ACHN (cell line): ENCODE measurements at places on chromosomes 13 and 19.

DNA sequence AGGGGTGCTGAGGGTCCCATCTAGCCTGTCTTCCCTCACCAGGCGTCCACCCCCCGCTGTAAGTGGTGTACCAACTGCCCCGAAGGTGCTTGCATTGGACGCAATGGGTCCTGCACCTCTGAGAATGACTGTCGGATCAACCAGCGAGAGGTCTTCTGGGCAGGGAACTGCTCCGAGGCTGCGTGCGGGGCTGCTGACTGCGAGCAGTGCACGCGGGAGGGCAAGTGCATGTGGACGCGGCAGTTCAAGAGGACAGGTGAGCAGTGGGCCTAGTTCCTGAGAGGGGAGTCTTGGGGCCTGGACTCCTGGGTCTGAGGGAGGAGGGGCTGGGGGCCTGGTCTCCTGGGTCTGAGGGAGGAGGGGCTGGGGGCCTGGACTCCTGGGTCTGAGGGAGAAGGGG lies 27.8 kb downstream of the CNFN start:
- no peak for DNase-seq

GRCh38 chr19:10808937-10809649 lies 26.9 kb downstream of the TMED1 start:
- no peak for DNase-seq

- DNase-seq, result no peak
Measured at GRCh38 chr13:33090755-33091414, 74.7 kb downstream of the KL start.

GRCh38 chr13:109669234-109669612 lies 117.2 kb downstream of the IRS2 start:
- DNase-seq, result no peak

DNA sequence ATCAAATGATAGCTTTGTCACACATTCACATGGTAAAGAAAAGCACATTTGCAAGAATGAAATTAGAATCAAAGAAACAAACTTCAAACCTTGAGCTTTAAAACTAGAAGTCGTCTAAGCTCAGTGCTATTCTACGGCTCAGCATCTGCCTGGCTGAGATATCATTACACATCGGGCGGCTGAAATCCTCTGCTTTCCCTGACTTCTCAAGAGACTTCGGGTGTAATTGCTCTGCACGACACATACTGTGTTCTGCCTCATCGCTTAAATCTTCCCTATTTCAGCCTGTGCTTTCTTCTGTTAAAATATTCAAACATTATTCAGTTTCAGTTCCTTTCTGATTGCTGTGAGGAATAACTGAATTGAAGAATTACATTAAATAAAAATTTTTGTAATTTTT lies 265.3 kb downstream of the NALCN start:
- no peak for DNase-seq

DNA sequence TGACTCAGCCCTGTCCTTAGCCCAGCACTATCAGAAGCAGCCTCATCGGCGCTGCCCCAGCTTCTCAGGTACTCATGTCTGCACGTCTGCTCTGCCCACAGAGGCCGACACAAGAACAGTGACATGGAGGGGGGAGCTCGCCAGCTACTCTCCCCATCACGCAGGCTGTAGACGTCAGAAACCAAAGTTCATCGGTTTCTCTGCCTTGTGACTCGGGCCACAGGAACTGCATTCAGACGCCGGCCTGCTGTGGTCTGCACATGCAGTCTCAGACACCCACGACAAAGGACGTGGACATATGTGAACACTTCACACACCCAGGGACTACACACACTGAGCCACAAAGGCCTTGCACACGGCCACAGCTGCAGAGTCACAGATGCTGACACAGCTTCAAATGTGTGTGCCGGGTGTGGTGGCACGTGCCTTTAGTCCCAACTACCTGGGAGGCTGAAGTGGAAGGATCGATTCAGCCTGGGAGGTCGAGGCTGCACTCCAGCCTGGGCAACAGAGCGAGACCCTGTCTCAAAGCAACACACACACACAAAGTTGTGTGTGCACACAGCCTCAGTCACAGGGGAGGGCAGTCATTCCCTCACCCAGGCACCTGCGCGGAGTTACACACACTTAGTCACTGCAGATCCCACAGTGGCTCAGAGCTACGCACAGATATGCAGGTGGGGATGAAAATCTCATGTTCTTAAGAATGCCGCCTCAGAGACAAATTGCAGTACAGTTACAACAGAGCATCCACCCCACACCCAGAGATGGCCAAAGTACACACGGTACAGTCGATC lies 4.9 kb upstream of the ZFP36 start:
- peak; percentile 35 for DNase-seq

DNA sequence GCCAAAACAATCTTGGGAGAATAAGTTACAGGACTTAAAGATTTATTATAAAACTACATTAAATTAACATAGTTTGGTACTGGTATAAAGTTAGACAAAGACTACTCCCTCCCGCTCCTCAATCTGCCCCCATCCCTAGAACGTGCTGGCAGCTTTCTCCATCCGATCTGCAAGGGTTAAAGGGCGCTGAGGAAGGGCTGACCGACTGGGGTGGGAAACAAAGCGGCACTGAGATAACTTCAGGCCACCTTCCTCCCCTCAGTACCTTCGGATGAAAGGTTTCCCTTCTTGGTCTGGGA lies 790 bp upstream of the SUGT1 start:
- no peak for DNase-seq

DNA sequence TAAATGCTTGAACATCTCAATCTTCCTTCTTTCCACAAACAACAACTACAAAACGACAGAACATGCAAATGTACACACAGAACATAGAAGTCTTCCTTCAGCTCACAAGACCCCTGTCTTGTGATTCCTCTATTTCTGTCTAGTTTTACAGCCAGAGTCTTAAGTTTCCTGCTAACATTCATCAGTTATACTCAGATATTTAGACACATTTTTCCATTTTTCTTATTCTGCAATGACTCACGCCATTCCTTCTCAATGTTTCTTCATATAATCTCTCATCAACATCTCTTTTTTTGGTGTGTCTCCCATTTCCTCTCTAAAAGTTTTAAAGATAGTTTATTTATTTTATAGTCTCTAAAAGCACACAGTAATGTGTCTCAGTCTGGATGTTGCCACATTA lies 1872.9 kb upstream of the PCDH20 start:
- no peak for DNase-seq

DNA sequence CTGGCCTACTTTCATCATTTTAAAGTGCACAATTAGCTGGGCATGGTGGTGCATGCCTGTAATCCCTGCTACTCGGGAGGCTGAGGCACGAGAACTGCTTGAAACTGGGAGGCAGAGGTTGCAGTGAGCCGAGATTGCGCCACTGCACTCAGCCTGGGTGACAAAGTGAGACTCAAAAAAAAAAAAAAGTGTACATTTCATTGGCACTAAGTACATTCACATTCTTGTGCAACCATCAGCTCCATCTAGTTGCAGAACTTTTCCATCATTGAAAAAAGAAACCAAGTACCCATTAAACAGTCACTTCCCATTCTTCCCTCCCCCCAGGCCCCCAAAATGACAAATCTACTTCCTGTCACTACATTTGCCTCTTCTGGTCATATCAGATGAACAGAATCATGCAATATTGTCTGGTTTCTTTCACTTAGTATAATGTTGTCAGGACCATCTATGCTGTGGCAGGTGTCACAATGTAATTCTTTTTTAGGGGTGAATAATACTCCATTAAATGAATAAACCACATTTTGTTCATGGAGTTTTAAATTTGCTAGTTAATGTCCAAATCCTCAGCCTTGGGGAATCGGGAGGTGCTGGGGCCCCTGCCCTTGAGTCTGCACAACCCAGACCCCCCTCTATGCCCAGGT lies 7.4 kb upstream of the SIGLEC11 start:
- DNase-seq, result no peak

- no peak for DNase-seq
Measured at GRCh38 chr13:73074926-73075325, 16.1 kb downstream of the KLF5 start.

GRCh38 chr13:96934889-96935489 lies 59.3 kb downstream of the OXGR1 start:
- DNase-seq, result no peak

- no peak for DNase-seq
Measured at GRCh38 chr19:43318203-43318602, 35.3 kb upstream of the CD177 start.

GRCh38 chr13:95354680-95355487 lies 53.6 kb upstream of the ABCC4 start:
- DNase-seq, result no peak

DNA sequence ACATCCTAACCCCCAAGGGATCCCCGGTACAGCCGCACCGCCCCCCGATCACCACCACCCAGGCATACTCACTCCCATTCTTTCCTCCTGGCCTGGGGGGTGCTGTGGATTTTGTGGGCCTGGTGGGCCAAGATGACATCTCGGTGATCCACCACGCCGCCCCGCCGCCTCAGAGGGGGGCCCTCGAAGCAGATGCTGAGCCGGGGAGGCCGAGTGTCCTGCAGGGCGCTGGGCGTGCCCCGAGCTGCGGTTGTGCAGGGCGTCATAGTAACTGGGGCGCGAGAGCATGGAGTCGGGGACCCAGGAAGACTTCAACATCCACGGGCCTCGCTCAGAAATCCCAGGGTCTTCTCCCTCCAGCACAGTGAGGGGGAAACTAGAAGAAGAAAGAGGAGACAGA lies 93.4 kb upstream of the CACNA1A start:
- no peak for DNase-seq

DNA sequence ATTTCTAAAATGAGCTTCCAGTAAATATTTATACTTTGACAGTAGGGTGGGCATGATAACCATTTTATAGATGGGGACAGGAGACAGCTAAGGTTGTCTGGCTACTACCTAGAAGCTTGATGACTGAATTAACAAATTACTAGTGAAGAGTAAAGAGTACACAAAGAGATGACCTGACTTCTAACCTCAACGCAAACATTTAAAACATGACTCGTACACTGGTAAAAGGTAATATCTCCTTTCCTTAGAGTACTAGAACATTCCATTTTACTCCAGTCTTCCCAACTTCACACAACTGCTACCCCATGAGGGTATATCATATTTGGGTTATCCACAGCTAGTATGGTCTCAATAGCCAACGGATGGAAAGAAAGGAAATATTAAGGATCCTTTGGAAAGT lies 258.9 kb downstream of the FOXO1 start:
- DNase-seq, result no peak

DNA sequence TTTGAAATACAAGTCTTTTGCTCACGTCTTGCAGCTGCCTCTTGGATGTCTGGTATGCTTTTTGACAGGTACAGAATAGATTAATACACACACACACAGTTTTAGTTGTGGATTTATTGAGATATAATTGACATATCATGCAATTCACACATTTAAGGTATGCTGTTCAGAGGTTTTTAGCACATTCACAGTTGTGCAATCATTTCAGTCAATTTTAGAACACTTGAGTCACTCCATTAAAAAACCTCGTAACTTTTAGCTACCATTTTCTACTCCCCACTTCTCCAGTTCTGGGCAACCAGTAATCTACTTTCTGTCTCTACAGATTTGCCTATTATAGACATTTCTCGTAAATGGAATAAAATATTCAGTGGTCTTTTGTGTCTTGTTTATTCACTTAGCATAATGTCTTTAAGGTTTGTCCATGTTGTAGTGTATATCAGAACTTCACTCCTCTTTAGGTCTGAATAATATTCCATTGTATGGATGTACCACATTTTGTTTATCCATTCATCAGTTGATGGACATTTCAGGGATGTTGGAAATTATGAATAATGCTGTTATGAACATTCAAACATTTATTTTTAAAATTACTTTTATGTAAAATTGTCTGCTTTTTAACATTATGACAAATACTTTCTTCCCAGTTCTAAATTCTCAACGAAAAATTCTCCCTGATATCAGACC lies 2.5 kb upstream of the ZMYM2 start:
- no peak for DNase-seq

DNA sequence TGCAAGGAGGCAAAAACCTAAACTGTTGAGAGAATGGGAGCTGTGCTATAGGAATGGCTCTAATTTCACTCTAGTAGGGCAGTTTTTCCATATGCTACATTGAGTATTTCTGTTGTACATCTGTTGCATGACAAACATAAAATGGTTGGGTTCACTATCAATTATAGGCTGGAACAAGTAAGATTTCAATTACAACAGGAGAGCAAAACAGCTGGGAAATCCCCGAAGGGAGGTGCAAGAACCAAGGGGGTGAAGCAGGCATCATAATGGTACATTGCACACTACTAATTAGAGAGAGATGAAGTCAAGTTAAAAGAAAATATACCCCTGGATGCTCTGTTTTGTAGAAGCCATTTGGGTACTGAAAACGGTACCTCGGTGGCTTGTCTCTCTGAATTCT lies 389.5 kb downstream of the PCDH9 start:
- no peak for DNase-seq

GRCh38 chr19:16896146-16897028 lies 7.6 kb downstream of the F2RL3 start:
- DNase-seq, result no peak

- no peak for DNase-seq
Measured at GRCh38 chr19:4645718-4646117, 6.4 kb downstream of the TNFAIP8L1 start.

GRCh38 chr13:19634256-19634740 lies 839 bp downstream of the MPHOSPH8 start:
- peak; percentile 52 for DNase-seq

- no peak for DNase-seq
Measured at GRCh38 chr13:76732367-76732766, 153.8 kb downstream of the KCTD12 start.

- no peak for DNase-seq
Measured at GRCh38 chr13:85288698-85289097, 510.5 kb downstream of the SLITRK6 start.

DNA sequence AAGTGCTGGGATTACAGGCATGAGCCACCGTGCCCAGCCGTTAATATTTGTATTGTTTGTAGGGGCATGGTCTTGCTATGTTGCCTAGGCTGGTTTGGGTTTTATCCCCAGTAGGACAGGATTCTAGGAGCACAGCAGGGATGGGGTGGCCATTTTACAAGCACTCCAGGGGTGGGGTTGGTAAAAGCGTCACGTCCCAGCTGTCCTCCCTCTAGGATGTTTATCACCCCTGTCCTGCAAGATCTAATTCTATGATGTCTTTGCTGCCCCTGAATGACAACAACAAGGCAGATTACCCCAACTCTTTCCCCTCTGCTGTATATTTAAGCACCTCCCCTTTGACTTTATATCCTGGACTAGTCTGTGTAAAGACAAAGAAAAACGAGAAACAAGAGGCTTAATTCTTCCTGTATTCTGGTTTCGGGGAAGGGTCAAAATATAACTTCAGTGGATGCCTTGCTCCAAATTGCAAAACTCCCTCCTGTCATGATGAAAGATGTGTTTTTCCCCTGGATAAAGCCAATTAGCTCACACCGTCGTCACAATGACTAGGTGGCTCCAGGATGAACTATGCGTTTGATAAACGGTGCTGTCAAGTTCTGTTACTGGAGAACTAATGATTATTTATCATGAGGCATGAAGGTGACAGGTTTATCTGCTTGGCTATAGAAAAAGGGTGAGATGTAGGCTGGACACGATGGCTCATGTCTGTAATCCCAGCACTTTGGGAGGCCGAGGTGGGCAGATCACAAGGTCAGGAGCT lies 27.8 kb upstream of the OR1M1 start:
- DNase-seq, result no peak

GRCh38 chr19:51607077-51607476 lies 23.1 kb downstream of the SIGLEC5 start:
- DNase-seq, result no peak

GRCh38 chr19:52226652-52227051 lies 36.8 kb downstream of the PPP2R1A start:
- DNase-seq, result no peak

GRCh38 chr19:9306443-9306842 lies 3.2 kb downstream of the ZNF699 start:
- DNase-seq, result no peak

- peak; percentile 12 for DNase-seq
Measured at GRCh38 chr19:29277102-29277501, 64.2 kb upstream of the UQCRFS1 start.

- DNase-seq, result no peak
Measured at GRCh38 chr19:4654437-4655361, 15.4 kb downstream of the TNFAIP8L1 start.
